ENCODE measurements at places on chromosomes 12 and 14.
A peak's percentile ranks its signal among the peaks of the same experiment; 100 is the strongest.

- no peak for DNase-seq
These were observed 4.3 kb downstream of the PARP2 start for GRCh38 chr14:20347747-20348146.

DNA sequence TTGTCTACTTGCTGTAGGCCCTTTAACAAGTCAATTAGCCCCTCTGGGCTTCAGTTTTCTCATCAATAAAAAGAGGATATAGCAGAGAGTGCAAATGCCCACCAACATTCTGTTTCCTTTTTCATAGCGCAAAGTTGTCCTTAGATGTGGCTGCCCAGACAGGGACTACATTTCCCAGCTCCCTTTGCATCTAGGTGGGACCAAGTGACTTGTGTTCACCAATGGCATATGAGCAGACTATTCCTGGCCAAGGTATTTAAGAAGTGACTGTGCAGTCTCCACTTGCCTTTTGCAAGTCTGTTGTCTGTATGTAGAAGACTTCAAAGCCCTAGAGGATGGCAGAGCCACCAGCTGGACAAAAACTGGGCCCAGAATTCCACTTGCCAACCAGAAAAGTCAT, 59.7 kb downstream of the DAO start:
- DNase-seq: peak; percentile 4

DNA sequence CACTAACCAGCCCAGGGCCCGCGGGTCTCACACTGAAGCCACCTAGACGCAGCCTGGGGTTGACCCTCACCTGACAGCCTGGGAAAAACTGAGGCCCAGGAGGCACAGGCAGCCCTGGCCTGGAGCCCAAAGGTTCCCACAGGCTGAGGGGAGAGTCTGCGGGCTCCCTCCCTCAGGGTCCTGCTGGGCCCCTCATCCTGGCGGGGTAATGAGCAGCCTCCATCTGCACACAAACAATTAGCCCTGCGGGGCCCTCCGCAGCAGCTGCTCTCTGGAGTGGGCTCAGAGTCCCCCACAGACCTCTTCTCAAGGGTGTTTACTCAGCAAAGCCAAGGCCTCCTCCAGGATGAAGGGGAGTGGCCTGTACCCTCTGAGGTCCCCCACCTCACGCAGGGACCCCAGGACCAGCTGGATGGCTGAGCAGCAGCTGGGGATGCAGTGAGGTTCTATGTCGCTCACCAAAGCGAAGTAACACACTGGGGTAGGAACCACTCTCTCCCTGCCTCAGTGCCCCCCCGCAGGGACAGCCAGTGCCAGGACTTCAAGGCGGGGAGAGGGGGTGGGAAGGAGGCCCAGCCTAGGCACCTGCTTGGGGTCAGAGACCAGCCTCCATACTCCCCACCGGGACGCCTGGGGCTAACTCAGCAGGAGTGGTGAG, 7.3 kb downstream of the AKT1 start:
- no peak for DNase-seq

GRCh38 chr12:122363782-122364181, 58.7 kb downstream of the CLIP1 start:
- DNase-seq: no peak

- no peak for DNase-seq
These were observed 4.1 kb downstream of the SERPINA12 start for GRCh38 chr14:94505206-94505605.

GRCh38 chr12:44038411-44038810, 202.5 kb downstream of the TMEM117 start:
- no peak for DNase-seq

GRCh38 chr12:88273450-88273849, 131.3 kb downstream of the TMTC3 start:
- DNase-seq: no peak

DNA sequence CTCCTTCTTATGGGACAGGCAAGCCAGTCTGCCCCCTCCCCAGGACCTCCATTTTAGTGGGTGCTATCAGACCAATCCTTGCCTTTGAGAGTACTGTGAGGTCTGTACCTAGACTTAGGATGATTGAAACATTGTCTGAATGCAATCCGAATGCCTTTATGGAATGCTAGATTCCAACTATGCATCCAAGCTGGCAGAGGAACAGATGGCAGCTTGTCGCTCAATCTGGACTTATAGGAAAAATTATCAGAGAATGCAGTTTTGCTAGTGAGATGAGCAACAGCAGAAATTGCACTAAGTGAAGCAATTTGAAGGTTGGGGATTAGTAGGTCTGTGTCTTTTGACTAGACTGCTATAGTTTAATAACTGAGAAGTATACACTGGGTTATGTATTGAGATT, 109.1 kb downstream of the DYRK2 start:
- no peak for DNase-seq

DNA sequence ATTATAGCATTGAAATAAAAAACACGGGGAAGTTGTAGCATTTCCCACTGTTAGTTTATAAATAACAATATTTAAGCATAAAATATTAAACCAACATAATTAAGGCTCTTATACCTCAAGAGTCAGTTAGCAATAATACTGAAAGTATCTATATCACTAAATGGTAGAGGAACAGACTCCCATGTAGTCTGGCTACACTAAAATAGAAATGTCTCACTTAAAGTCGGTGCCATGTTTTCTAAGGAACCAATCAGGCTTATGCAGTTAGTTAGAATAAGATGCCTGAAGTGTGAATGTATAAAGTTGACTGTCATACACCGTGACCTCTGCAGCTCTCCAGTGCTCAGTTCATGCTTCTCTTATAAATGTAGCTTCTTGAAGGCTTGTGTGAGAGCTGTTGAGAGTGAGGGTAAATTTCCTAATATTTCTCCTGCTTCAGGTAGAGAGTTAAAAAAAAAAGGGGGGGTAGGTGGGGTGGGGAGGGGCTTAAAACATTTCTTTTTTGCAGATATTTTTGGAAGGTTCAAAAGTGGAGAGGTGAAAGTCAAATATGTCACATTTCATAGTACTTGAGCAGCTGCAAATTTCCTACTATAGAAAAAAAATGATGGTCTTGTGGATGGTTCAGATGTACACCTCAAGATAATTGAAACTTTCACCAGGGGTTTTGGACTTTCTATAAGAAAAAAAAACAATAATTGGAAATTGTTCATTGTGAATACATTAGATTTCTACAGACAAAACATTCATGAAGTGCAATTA, 64.5 kb downstream of the PTCSC3 start:
- DNase-seq: no peak

DNA sequence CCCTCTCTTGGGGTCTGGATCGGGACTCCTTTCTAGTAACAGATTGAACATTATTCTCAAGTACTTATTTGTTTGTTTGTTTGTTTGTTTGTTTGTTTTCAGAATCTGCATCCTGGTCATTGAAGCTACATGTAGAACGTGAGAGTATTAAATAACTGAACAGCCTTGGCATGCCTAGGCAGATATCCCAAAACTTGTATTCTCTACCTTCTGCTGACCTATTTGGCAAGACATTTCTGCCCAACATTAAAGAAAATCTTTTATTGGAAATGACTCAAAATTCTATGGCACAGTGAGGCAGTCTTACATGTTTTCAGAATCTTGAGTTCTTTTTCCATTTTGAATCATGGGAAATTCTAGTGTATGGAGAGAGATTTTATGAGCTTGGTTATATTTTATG, 165.1 kb upstream of the CNOT2 start:
- no peak for DNase-seq

- no peak for DNase-seq
These were observed 10.1 kb downstream of the TMEM119 start for GRCh38 chr12:108587826-108588225.

DNA sequence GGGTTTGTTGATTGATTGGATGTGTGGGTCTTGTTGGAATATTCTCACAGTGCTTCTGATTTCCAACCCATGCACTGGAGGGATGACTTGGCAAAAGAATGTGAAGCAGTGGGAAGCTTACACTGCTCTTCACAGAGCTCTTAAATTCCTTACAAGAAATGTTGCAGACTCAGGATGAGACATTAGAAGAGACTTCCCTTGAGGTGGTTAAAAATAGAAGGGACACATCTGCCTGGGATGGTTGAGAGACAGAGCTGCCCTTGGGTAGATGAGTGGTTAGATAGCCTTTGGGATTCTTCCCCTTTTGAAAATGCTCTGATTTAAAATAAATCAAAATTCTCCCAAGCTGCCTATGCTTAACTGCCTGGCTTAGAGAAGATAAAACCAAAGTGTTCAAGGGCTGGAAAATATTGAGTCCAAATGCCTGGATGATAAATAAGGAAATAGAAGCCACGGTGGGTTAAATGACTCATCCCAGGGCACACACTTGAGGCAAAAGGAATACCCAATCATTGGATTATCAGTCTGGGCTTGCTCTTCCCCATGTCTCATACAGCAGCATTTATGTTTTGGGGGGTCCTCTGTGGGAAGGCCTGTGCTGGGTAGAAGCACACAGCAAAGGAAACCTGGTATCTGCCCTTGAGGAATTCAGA, 264.3 kb downstream of the AKAP6 start:
- DNase-seq: no peak

- DNase-seq: no peak
These were observed 15.1 kb downstream of the SOCS2 start for GRCh38 chr12:93587611-93588010.

GRCh38 chr14:69010648-69011047, 31.5 kb upstream of the ACTN1 start:
- DNase-seq: no peak

- DNase-seq: no peak
These were observed 5.0 kb upstream of the NEDD1 start for GRCh38 chr12:96902076-96902475.

DNA sequence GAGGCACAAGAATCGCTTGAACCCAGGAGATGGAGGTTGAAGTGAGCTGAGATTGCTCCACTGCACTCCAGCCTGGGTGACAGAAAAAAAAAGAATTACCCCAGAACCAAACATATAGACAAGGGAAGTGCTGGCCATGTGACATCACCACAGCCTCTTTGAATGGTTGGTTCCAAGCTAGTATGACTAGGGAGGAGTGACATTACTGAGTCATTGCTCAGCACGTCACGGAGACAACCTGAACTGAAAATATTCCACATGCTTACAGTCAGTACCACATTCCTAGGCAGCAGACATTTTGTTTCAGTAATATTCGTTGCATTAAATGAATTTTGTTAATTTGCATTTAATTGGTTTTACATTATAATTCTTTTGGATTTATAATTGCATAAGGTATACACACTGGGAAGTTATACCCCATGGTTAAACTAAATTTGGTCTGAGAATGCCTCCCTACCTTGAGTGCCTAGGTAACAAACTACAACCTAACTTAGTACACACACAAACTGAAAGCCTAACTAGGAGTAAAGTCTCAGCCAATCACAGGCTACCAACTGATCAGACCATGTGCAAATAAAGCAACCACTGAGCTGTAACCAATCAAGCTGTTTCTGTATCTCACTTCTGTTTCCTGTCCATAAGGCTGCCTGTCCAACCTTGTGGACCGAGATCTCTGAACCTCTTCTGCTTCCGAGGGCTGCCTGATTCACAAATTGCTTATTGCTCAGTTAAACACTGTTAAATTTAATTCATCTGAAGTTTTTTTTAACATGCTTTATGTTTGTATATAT, 164.4 kb downstream of the CAND1 start:
- DNase-seq: no peak
